Tongue (tissue), 3 donors: ENCODE measurements at places on chromosomes 12 and 14.

GRCh38 chr12:95212586-95212985 lies 4.7 kb downstream of the FGD6 start:
- DNase-seq = no peak

- peak; percentile 80 for DNase-seq
Observed at GRCh38 chr14:102928412-102929240, 6.2 kb downstream of the AMN start.

- no peak for DNase-seq
Observed at GRCh38 chr14:65290830-65291229, 121.7 kb upstream of the FUT8 start.

DNA sequence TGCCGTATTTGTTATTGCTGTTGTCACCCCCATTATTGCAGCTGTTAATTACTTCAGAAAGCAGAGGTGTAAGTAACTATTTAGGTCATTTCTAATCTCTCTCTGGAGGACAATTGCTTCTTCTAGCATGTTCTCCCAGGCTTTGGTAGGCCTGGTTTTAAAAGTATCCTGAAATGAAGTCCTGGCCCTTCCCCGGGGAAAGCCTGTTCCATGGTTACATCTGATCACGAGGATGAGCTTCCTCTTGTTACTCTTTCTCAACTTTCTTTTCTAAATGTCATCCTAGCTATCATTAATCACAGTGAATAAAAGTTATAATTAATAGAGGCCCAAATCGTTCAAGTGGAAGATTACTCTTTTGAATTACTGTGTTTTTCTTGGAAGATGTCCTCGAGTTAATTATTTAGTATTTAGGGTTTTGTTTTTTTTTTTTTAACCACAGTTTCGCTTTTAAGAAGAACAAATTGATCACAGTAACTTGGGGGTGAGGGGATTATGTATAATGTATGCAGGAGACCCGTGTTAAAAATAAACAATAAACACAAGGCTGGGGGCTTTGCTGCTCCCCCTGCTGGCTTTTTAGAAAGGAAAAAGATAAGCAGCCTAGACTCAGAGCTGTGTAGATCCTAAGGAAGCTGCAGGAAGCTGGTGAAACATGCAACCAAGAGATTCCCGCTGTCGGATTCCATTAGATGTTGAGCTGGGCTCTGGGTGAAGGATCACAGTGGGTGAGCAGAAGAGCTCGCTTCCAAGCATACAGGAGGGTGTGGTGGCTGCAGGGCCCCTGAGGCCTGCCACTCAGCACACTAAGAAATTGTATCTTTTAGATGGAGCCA lies 420.1 kb downstream of the FUT8 start:
- DNase-seq = peak; percentile 17
